ENCODE measurements at places on chromosomes 1 and 21.

- DNase-seq: no peak
Observed at GRCh38 chr1:16119926-16120325, 35.9 kb downstream of the EPHA2 start.

- peak; percentile 2 for DNase-seq
Observed at GRCh38 chr1:62144238-62144831, 50.3 kb upstream of the L1TD1 start.

GRCh38 chr1:46218443-46218842 is 15.3 kb downstream of the LURAP1 start:
- no peak for DNase-seq

DNA sequence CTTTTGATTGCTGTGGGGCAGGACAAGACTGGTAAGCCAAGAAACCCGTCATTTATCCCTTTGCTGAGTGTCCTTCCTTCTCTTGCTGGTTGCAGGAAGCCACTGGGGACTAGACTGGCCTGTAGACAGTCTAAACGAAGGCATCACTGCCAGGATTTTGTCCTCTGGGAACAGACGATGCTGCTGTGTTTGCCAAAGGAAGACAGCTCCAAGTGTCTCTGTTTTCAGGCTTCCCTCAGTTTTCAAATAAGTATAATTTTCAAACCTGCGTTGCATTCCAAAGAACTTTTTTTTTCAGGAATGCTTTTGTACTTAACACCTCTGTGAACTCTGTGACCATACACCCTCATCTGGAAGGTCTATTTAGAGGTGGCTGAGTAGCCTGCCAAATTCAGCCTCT is 269.4 kb downstream of the HLX start:
- no peak for DNase-seq

DNA sequence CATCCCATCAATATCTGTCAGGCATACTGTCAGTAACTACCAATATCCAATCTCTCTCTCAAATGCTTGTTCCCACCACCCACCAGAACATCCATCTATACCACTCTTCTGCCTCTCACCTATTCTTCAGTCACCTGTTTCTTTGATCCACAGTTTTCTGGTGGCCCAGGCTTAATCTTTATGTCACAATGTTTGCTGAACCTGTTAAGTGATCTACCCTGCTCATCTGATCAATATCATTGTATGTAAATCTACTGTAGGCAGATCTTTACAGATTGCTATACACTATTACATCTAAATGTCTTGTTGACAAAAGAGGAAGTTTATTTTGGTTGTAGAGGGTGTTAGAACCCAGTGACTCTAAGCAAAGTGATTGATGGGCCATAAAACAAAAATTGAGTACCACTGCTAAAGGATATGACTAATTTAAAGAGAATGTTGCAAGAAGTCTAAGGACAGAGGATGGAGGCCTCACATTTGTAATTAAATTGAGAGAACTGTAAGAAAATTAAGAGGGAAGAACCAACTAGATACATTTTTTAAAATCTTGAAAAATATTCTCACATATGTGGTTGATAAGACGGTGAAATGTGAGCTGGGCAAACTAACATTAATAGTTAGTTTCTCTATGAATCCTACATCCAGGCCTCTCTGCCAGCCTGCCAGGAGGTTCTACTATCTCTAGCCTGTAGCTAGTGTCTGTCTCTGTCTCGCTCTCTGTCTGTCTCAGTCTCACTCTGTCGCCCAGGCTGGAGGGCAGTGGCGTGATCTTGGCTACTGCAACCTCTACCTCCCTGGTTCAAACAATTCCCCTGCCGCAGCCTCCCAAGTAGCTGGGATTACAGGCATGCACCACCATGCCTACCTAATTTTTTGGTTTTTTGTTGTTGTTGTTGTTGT is 34.1 kb downstream of the EGLN1 start:
- no peak for DNase-seq

DNA sequence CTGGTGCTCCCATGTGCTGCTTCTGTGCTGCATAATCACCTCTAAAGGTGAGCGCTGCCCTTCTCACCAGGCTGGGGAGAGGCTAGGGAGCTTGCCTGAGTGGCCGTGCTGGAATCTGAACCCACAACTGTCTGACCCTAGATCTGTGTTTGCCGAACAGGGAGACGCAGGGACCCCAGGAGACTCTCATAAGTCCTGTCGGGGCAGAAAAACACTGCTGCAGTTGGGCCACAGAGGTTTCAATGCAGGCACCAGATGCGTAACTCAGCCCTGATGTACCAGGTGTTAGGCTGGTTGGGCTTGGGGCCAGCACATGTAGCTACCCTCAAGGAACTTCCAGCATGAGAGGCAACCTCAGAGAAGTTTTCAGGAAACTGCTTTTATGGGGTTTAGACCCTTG is 49.5 kb upstream of the DMRTB1 start:
- DNase-seq: no peak

DNA sequence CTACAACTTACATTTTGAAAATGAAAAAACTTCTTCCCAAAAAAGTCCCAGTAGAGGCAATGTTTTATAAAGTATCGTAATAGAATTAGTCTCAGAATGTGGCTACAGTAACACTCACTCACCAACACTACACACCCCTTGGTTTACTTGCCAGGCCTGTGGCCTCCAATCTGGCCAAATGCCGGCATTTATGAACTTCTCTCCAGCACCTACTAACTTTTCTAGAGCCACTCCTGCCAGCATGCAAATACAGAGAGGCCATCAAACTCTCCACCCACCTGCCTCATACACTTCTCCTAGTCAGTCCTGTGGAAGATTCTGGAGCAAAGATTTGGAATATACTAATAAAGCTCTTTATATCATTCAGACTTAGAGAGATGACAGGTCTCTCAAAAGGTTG is 32.3 kb downstream of the STPG1 start:
- DNase-seq: no peak

DNA sequence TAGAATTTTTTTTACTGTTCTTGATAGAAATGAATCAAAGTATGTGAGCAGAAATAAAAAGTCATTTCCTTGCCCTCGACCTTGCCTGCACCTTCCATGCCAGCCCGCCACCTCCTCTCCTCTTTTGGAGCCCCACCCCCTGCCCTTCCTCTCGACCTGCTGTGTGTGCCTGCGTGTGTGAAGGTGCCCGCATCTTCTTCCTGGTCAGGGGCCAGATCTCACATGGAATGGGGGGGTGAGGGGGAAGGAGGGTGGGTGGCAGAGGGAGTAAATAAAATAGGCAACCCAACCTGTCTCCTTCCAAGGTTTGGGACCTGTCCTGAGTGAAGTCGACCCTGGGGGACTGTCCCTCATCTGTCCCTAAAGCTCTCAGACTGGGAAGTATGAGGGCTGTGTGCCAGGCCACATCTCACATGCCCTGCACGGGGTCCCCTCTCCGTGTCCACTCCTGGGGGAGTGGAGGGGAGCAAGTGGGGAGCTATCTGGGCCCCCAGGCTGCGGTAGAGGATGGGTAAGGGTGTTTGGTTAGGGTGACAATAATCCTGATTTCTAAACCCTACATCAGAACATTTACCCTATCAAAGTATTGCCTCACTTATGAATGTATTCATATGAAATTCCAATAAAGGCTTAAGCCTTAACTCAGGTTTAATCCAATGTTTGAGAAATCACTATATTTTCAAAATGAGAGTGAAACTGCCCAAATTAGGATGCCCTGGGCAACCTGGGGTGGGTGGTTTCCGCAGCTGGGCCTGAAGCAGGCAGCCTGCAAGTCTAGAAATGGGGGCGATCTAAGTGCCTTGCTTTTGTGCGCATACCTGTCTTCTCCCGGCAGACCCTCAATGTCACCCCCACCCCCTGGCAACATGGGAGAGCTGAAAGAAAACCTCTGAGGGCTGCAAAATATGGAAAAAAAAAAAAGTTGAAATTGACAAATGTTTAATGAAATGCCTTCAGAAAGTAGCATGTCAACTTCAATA is 15.4 kb downstream of the AMPD2 start:
- DNase-seq: no peak
